ENCODE measurements at places on chromosomes 7 and 10. TPM values are rescaled to one million over a fixed set of nuclear protein-coding genes. Genes with fewer than 3 reads are reported as not detected.

Gene GPAM
- total RNA-seq = 1.2 TPM

- DNase-seq = no peak
- no peak overlapping the region for H3K4me3 ChIP-seq
- H3K4me1 ChIP-seq = no peaks in the 10 kb centered on the region
- no peaks in the 10 kb centered on the region for H3K27me3 ChIP-seq
- H3K27ac ChIP-seq = no peak overlapping the region
Observed at GRCh38 chr10:130038019-130038555, 72.5 kb downstream of the C10orf143 start.

DNA sequence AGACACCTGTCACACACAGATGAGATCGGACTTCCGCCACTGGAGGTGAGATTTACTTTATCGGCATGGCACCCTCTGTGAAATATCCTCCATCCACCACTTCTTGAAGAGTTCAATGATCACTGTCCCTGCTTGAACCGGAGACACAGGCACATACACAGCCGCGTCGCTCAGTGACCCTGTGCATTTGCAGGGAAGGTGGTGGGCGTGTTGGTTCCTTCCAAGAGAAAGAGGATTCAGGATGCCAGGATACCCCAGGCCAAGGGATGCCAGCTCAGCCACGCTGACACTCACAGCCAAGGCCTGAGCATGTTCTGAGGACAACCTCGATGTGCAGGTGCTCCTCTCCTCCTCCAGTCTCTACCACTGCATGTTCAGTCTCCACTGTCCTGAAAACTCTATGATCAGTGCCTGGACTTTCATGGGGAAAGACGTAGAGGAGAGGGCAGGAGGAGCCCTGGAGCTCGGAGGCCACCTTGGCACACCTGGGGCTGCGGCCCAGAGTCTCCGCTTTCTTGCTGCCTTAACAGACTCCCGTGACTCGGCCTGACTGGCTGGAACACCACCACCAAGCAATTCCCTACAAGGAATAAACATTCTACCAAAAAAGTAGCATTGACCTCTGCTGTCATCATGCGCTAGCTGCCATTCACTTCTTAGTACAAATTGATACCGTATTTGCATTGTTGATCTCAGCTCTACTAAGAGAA, 115.2 kb downstream of the TCERG1L start:
- H3K4me1 ChIP-seq = no peaks in the 10 kb centered on the region
- H3K27me3 ChIP-seq = no peaks in the 10 kb centered on the region
- no peak for DNase-seq

DNA sequence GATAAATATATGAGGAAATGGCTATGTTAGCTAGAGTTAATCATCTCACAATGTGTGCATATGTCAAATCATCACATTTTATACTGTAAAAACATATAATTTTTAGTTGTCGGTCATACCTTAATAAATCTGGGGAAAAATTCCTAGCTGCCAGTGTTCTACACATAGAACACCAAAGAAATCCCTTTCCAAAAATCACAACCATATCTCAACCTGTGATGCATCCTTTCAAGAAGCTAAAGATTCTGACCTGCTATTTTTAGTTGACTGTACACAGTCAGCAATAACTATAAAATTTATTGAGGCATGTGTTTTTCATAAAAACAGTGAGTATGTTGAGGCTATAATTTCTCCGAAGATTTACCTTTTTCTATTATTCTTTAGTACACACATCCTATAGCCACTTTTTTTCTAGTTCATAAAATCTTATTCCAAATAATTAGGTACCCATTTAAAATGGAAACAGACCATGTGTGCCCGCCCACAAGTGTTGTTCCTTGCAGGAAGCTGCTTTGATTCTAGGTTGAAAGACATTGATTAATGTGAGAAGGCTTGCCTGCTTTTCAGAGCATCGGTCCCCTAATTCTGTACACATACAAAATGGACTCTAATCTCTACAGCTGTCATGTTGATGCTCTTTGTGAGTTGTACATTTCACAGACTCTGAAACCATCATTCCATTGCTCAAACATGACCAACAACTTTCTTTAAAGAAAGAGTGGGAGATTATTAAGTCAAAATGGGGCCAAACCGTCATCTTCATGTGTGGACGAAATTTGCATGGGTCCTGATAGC, 117.5 kb upstream of the LRRN3 start:
- H3K27me3 ChIP-seq = no peaks in the 10 kb centered on the region
- no peak overlapping the region for H3K4me3 ChIP-seq
- H3K4me1 ChIP-seq = no peaks in the 10 kb centered on the region
- H3K27ac ChIP-seq = no peak overlapping the region
- DNase-seq = no peak

DNA sequence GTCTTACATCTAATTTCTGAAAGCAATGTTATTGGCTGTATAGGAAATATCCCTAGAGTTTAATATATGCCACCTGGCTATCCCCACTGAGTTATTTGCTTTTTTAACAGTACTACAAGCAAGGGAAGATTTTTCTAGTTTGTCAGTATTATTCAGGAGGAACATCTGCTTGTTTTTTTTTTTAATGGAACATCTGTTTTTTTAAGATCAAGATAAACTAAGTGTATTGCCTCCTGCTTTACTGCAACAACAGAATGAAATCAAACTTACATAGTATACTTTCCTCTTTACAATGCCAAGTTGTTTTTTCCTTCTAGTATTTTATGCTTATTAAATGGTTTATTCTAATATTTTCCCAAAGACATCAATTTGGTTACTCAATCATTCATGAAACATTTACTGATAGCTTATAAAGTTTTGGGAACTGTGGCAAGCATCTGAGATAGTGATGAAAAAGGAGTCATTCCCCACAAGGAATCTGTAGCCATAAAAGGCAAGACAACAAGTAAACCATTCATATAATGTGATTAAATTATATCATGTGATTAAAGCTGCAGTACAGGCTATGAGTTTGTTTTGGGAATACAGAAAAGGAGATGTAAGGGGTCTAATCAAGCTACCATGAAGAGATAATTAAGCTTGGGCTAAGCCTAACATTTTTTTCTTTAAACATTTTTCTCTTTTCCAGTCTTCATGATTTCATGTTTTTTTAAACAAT, 17.4 kb downstream of the MTPN start:
- no peaks in the 10 kb centered on the region for H3K27me3 ChIP-seq
- DNase-seq = no peak
- no peaks in the 10 kb centered on the region for H3K36me3 ChIP-seq
- H3K4me1 ChIP-seq = peaks cover 64% of the 10 kb centered on the region
- H3K27ac ChIP-seq = no peak overlapping the region

Gene ATP5F1C
- total RNA-seq = 440 TPM

DNA sequence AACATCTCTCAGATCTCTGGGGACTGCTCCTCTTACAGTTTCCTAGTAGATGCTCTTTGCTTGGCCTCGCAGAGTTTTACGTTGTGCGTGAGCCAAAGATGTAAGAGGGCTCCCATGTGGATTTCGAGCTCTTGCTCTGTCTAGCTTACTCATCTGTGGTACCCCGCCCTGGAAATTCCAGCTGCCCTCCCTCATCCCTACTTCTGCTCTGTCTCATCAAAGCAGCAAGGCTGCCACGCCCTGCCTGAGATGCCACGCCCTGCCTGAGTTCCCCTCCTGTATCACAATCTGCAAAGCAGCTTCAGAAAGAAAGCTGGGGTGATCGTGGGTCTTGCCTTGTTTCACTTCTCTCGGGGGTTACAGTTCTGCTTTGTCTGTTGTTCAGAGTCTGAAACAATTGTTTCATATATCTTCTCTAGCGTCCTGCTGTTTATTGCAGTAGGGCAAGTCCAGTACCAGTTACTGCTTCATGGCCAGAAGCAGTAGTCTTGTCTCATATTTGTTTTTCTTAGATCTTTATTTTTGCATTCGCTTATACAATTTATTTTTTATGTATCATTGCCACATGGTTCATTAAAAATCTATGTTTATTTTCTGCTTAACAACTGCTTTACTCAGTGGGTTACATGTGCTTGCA, 36.1 kb upstream of the CCNY start:
- H3K4me3 ChIP-seq = no peak overlapping the region
- no peaks in the 10 kb centered on the region for H3K36me3 ChIP-seq
- no peak for DNase-seq
- no peaks in the 10 kb centered on the region for H3K27me3 ChIP-seq
- H3K27ac ChIP-seq = no peak overlapping the region

Gene MTURN
- 38.7 TPM for total RNA-seq

DNA sequence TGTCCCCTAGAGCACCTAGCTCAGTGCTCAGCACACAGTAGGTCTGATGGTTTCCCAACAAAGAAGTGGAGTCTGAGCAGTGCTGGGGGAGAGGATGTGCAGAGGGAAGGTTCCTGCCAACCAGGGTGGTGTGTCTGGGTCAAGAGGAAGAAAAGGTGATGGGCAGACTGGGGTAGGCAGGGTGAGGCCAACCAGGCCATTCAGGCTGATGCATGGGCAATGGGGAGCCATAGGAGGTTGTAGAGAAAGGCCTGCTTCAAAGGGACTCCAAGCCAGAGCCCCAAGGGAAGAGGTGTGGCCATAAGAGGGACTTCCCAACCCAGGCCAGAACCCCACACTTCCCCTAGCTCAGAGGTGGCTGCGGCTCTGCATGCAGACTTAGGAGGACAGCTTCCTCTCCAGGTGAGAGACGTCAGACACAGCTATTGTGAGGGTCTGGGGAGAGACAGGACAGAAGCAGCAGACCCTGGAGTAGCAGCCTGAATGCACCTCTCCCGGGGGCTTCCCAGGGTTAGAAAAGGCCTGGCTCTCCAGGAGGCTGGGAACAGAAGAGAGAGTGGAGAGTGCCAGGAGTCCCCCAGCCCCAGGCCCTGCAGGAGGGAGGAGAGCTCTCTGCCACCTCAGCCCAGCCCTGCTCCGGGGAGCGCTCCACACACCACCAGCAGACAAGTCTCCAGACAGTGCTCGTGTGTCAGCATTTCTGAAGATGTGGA, 87.4 kb upstream of the ZMIZ1 start:
- no peak overlapping the region for H3K4me3 ChIP-seq
- H3K27ac ChIP-seq = no peak overlapping the region
- DNase-seq = no peak
- no peaks in the 10 kb centered on the region for H3K27me3 ChIP-seq

Data from stomach (tissue), 19 donors.